ENCODE measurements at places on chromosomes 2 and 18.

DNA sequence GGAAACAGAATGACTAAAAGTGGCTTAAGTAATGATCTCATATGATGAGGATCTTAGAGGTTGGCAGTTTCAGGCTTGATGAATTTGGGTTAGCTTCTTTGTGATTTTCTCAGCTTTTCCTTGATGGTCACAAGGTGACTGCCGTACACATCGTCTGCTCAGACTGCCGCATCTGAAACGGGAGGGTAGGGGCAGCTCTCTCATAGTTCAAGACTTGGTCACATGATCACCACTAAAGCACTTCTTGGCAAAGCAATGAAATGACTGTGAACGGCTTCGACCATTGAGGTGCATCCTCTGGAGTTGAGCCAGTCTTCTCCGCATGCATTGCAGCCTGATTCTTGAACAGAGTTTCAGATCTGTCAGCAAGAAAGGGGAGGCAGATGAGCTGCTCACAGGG is 43.8 kb downstream of the LPIN1 start:
- no peak for DNase-seq

DNA sequence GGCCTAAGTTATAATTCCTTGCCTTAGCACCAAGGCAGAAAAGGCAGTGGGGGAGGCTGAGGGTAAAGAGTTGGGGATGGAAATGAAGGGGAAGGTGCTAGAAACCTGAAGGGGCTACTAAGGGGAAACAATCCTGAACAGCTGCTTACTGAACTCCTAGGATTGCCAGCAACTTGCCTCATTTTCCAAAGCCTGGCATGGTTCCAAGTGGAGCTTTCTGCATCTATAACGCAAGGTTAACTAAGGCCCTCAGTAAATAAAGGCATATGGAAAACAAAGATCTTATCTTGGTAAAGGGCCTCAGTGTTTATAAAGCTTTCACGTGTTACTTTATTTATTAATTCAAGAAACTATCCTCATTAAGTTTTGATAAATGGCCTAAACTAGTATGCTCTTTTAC is 10.9 kb downstream of the MEP1B start:
- no peak for DNase-seq

- no peak for DNase-seq
Observed at GRCh38 chr2:207434306-207434705, 95.5 kb upstream of the CREB1 start.

DNA sequence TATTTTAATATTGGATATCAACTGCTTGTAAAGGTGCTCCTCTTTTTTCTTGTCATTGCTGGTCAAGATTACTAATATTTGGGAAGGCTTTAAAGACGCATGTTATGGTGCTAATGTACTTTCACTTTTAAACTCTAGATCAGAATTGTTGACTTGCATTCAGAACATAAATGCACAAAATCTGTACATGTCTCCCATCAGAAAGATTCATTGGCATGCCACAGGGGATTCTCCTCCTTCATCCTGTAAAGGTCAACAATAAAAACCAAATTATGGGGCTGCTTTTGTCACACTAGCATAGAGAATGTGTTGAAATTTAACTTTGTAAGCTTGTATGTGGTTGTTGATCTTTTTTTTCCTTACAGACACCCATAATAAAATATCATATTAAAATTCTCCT is 38.2 kb downstream of the COL3A1 start:
- no peak for DNase-seq

DNA sequence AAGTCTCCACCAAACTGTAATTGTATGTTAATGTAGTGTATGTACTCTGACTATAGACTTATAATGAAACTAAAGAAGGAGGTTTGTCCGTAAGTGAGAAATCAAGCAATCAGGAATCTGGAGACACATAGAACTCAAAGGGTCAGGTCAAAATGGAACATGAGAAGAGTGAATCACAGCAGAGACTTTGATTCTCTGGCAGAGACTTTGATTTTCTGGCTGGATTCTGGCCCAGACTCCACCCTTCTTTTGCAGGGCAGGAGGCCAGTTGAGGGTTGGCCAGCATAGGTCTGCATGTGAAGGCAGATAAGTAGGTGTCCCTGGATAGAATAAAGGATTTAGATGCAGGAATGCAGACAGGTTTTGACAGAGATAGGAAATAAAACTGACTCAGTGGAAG is 11.0 kb upstream of the NCKAP5 start:
- DNase-seq = no peak

DNA sequence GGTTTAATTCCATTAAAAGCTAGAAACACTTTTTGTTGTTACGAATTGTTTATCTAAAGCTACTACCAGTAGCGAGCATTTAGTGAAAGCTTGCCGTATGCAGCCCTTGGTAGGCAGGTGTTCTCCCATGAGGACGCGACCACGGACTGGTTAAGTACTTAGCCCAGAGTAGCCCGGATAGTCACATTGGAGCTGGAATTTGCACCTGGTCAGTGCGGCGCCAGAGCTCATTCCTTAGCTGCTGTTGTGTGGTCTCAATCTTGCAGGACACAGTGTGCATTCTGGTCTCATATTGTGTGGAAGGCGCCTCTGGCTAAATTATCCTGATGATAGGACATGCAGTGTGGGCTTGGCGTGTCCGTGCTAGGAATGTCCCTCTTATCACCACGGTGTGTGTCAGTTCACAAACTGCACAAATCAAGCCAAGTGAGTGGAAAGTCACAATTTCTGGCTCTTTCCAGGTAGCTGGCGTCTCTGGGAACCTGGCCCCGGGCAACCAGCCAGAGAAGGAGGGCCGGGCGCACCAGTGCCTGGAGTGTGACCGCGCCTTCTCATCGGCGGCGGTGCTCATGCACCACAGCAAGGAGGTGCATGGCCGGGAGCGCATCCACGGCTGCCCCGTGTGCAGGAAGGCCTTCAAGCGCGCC is 133.3 kb downstream of the ZNF236 start:
- no peak for DNase-seq

DNA sequence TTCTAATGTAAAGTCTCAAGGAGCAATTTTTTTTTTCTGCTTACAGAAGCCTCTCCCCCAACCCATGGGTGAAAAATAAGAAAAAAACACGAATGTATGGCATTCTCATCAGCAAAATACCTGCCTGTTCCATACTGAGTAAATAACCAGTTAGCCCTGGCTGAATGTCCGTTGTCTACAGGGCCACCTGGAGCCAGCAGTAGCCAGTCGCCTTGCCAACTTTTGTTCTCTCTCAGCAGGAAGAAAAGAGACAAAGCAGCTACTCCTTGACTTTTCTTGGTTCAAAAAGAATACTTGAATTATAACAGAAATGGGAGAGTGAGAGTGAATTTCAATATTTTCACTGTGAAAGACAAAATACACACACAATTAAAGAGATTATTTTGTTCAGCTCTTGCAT is 532.9 kb upstream of the CRIM1 start:
- DNase-seq = no peak

DNA sequence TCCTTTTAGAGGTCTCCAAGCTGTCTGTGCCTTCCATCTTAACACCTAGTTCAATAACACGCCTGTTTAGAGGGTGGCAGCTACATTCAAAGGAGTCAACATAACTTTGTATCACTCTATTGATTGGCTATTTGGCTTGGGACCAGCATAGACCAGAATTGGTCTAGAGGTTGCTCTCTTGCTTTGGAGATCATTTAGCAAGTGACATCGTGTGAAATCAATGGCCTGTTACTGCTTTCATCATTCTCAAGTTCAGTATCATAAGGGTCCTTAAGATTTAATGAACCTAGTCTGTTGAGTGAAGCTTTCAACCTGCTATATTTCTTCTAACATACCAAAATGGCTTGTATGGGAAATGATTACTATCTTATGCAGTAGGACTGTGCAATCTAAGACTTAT is 768.2 kb downstream of the NRXN1 start:
- no peak for DNase-seq

DNA sequence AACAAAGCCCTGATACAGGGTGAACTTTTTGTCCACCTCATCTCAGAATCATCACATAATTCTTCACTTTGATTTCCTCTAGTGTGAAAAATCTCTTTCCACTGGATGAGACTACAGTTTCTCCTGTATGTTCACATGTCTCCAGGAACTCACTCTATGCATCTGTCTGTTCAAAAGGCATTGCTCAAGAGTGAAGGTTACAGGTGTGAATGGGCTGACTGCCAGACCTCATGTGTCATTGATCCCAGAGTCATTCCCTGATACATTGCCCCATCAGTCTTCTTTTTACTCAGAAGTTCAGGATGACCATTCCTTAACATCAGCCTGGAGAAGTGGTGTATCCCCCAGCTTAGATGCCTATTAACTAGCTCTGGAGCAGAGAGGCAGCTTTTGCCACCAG is 4.4 kb upstream of the DSC3 start:
- DNase-seq = no peak

DNA sequence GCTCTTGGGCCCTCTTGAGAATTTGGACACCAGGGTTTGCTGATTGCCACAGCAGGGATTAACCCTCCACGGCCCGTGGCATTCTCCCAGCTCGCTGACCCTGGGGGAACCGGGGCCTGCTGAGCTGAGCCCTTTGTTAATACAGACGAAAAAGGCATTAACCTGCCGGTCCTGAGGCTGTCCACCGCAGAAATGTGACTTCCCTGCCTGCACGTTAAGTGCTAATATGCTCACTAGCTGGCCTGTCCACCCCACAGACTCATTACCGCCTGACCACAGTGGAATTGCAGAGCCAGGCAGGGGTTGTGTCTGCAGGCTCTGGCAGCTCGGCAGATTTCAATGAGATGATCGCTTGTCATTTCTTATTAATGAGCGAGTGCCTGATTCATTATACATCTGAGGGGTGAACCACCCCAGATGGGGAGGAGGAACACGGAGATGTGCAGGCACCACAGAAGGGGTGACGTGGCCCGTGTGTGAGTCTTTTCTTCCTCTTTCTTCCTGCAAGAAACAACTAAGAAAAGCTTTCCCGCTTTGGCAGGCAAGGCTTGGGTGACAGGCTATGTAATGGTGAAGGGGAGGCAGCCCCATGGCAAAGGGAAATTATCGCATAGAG is 126.0 kb downstream of the GLI2 start:
- no peak for DNase-seq

GRCh38 chr2:119756837-119757236 is 2.9 kb upstream of the PTPN4 start:
- peak; percentile 53 for DNase-seq

GRCh38 chr2:228039752-228040534 is 141.5 kb downstream of the SPHKAP start:
- DNase-seq = no peak

GRCh38 chr2:160328811-160329527 is 128.9 kb upstream of the ITGB6 start:
- no peak for DNase-seq

- no peak for DNase-seq
Observed at GRCh38 chr2:237995036-237995435, 28.2 kb downstream of the UBE2F start.

GRCh38 chr2:17163638-17164037 is 354.6 kb downstream of the RAD51AP2 start:
- DNase-seq = no peak

- no peak for DNase-seq
Observed at GRCh38 chr2:188610827-188611226, 319.2 kb downstream of the GULP1 start.

DNA sequence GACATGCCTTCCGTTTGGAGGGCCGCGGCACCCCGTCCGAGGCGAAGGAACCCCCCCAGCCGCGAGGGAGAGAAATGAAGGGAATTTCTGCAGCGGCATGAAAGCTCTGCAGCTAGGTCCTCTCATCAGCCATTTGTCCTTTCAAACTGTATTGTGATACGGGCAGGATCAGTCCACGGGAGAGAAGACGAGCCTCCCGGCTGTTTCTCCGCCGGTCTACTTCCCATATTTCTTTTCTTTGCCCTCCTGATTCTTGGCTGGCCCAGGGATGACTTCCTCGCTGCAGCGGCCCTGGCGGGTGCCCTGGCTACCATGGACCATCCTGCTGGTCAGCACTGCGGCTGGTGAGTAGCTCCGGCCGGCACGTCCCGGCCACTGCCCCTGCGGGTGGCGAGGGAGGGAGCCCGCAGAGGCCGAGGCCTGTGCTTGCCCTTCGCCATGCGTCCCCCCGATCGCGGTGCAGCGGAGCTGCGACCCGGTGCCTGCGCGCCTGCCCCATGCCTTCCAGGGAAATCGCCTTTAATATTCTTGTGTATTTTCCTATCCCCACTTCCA is 1.2 kb downstream of the BMPR2 start:
- DNase-seq = no peak

- DNase-seq = no peak
Observed at GRCh38 chr18:24586662-24587360, 126.4 kb downstream of the HRH4 start.

DNA sequence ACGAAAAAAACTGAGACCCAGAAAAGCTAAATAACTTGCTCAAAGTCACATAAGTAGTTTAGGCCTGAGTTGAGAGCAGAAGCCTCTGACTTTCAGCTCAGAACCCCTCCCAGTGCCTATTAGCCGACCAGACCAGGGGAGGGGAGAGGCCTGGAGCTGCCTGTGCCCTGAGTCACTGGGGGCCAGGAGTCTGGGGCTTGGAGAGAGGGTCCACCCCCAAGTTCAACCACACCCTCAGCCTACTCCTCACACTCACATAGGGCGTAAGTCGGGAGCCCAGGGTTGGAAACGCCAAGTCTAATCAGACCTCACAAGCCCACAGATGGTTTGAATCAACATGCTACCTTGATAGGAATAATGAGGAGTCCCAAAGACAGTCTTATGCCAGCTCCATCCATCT is 12.6 kb upstream of the PKDCC start:
- no peak for DNase-seq

- DNase-seq = no peak
Observed at GRCh38 chr2:79861059-79861374, 348.2 kb downstream of the CTNNA2 start.

DNA sequence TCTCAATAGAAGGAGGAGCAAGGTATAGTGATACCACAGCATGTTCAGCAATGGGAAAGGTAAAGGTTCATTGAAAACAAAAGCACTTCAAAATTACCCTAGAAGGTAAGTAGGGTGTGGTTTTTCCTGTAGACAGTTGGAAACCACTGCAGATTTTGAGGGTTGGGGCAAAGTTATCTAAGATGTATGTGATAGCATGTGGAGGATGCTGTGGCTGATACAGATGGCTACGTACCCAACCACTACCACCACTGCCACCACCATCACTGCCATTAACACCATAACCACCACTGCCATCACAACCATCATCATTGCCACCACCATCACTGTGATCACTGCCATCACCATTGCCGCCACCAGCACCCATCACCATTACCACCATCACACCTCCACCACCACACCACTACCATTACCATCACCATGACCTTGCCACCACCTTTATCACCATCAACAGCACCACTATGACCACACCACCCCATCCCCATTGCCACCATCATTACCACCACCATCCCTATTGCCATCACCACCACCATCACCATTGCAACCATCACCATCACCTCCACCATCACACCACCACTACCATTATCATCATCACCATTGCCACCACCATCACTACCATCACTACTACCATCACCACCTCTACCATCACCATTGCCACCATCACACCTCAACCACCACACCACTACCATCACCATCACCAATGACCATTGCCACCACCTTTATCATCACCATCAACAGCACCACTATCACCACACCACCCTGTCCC is 3.7 kb downstream of the TMSB10 start:
- DNase-seq = no peak

DNA sequence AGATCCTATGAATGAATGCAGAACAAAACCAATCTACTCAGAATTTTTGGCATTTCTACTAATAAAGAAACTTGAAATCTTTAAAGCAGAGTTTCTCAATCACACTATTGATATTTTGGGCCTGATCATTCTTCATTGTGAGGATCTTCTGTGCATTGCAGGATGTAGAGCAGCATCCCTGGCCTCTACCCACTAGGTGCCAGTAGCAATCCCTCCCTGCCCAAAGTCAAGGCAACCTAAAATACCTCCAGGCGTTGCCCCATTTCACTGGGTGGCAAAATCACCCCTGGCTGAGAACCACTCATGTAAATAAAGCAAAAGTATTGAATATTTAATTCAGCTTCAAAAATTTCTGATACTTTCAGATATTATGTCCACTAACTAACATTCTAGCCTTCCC is 213.0 kb downstream of the SP3 start:
- DNase-seq = no peak

Data from stimulated activated CD4-positive, alpha-beta T cell treated with anti-CD3 and anti-CD28 coated beads, Interleukin-15, amount 100 ng/mL, for 48 hours (primary cell).